Dermis microvascular lymphatic vessel endothelial cell (primary cell): ENCODE measurements at places on chromosomes 16 and 17.

DNA sequence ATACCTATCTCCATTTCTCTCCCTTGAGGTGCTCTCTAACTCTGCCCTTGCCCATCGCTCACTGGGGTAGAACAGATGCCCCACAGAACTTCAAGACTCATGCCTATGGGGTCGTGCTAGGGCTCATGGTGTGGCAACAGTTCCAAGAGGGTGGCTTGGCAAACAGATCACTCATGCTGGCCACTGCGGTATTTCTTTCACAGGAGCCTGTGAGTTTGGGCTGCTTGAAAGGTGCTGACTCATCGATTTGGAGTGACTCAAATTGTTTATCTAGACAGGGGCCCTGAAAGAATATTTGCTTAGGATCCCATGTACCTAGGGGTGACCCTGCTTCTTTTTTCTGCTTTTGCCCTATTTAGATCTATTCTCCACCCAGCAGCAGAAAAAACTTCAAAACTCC lies 69.9 kb downstream of the IRX5 start:
- DNase-seq: no peak

DNA sequence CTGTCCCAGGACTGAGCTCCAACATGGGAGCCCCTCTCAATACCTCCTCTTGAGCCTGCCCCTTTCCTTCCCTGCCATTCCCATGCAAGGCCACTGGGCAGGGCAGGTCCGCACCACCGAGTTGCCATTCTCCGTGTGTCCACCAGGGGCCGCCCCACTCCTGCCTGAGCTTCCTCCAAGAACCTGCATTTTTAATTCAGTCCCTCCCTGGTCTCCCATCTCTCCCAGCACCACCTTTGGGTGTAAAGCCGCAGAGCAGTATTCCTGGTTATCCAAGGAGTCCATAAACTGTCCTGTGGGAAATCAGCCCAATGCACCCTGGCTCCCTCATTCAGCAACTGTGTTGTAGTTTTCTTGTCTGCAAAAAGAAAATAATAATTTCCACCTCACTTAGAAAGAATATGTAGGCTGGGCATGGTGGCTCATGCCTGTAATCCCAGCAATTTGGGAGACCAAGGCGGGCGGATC lies 15.9 kb upstream of the ANKRD40CL start:
- peak; percentile 68 for DNase-seq

DNA sequence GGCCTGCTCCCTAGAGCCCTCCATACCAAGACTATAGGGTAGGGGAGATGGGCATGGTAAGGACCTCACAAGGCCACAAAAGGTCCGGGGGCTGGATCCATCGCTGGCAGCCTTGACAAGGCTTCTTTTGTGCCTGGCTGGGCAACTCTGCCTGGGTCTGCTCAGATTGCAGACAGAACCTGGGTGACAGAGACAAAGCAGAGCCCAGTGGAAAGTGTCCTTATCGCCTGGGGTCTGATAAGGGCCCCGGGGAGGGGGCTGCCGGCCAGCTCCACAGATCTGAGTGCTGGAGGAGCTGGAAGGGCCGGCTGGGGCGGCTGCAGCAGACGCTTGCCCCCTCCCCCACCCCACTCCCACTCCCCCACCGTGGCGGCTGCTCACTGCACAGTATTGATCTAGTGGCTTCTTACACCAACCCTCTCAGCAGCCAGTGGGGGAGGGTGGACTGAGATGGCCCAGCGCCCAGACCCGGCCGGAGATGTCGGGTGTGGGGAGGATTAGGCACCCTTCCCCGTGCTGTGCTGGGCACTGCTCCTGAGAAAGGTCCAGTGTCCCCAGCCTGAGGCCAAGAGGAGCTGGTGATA lies 7.2 kb downstream of the MMP15 start:
- no peak for DNase-seq

- no peak for DNase-seq
Measured at GRCh38 chr16:66639091-66639885, 34.8 kb downstream of the CMTM3 start.

DNA sequence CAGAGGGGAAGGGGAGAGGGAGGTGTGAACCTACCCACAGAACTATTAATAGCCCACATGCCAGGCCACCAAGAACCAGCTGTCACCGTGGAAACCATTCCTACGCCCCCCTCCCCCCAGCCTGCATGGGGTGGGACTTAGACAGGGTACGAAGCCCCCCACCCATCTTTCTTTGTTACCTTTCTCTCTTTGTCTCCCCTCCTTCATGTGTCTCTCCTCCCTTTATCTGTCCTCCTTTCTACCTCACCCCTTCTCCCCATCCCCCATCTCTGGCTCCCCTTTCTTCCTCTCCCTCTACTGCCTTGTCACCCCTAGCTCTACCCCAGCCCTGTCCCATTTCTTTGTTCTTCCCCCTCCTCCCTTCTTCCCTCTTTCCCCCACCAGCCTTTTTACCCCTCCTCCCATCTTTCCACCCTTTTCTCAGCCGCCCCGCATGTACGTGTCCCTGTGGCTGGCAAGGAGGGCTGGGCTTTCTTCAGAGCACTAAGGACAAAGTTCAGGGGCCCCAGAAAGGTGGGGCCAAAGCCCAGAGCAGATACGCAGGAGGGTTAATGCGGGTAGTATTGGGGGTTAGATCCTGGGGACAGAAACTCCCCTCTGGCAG lies 8.0 kb downstream of the THRA start:
- DNase-seq: no peak

DNA sequence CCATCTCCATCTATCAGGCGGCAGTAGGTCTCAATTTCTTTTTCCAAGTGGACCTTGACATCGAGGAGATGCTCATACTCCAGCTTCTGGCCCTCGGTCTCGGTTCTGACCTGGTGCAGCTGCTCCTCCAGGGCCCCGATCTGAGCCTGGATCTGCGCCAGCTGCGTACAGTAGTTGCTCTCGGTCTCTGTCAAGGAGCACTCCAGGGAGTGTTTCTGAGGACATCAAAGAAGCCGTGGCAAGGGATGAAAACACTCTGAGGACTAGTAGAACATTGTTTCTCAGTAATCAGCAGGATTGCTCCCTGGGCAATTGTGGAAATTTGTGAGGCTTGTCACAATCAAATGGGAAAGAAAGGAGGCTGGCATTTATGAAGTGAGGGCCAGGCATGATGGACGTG lies 5.9 kb downstream of the KRT28 start:
- no peak for DNase-seq

DNA sequence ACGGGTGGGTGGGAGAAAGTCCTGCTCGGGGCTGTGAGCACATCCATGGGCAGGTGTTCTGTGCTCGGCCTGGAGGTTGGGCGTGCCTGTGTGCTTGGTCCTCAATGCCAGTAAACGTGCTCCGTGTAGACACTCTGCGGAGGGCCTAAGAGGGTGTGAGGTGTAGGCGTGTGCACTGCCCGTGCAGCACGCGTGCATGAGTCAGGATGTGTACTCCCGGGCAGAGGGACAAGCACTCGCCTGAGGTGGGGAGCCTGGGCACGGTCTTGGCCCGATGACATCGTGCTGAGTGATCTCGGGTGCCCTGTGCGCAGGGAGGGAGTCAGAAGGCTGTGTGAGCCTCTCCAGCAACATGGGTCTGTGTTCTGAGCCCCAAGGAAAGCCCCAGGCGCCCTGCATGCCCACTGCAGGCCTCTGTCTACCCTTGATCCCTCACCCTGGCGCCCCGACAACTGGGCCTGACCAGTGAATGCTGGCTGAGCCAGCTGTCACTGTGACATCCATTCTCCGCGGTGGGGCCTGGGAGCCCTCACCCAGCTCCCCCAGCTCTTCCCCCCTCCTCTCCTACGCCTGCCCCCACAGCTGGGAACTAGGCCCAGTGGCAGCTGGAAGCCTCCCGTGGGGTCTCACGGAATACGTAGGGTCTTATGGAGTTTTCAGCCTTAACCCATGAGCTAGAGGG lies 23.5 kb upstream of the NXPH3 start:
- DNase-seq: no peak

DNA sequence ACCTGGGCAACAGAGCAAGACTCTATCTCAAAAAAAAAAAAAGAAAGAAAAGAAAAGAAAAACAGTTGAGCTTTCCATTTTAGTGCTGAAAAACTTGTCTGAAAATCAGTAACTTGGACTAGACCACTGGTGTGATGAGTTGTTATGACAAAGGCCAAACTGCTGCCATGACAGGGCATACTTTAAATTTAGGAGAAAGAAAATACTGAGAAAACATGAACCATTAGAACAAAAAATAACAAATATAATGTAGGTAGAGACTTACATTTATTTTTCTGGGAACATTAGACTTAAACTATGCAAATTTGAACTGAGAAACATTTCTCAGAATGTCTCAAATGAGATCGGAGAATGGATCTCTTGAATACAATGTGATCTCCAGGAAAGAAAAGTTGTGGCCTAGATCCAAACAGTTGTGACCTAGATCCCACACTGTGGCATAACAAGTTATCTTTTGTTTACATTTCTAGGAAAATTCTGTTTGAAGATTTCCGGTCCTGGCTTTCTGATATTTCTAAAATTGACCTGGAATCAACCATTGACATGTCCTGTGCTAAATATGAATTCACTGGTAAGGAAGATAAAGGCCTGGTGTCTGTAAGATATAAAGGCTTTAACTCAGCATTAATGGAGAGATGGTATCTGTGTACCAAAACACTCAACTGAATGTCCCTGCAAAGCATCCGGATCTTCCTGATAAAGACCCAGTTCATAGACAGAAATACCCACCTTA lies 10.9 kb downstream of the OGFOD1 start:
- no peak for DNase-seq

DNA sequence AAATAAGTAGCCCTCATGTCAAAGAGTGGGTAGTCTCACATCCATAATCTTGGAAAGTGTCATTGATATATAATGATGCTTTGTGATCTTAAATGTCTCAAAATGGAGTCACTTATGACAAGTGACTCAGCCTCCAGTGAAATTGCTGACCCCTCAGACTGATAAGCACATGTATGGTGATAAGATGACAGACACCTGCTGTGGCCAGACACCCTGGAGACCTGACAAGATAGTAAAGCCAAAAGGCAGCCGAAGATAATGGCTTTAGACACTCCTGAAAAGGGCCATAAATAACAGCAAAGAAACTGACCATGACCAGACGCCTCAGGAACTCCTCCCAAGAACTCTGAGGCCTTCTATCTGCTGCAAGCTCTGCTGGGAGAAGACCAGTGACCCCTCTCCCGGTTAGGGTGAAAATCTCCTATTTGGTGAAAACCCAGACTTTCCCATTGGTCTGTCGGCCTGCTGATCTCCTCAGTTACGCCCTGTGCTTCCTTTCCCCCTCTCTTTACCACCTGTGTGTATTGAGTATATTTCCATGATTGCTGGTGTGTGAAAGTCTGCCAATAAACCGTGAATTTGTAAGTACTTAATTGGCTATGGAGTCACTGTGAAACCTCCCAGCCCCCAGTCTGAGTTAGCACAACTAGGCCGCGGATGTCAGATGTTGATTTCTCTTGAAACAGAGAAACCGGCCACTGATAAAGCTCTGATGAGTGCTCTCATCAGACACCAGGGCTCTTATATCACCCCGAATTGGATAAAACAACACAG lies 226.7 kb upstream of the MYOCD start:
- DNase-seq: no peak

DNA sequence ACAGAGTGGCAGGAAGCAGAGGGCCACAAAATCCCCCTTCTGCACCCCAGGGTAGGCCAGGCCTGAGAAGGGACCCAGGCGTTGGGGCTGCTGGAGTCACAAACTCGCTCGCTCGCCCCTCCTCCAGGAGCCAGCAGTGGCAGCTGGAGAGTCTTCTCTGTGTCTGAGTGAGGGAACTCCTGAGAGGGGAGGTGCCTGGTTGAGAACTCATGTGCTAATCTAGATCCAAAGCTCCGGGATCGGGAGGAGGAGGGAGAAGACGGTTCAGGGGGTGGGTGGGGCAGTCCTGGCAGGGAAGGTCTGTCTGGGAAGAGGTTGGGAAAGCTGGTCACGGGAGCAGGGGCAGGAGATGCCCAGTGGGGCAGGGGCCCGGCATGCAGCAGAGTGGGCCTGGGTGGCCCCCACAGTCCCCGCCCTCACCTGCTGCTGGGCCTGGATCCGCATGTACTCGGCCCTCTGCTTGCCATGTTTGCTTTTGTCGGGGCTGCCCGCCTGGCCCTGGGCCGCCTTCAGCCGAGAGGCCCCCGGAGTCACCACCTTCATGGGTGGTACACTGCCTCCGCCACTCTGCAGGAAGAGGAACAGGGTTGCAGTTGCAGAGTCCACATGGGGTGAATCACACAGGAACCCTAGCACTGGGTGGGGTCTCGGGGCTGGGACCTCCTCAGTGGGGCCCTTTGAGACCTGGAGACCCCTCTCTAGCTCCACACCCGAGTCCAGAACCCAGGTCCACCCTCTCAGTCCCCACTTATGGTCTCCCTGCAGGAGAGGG lies 62.2 kb downstream of the SRCIN1 start:
- DNase-seq: no peak

DNA sequence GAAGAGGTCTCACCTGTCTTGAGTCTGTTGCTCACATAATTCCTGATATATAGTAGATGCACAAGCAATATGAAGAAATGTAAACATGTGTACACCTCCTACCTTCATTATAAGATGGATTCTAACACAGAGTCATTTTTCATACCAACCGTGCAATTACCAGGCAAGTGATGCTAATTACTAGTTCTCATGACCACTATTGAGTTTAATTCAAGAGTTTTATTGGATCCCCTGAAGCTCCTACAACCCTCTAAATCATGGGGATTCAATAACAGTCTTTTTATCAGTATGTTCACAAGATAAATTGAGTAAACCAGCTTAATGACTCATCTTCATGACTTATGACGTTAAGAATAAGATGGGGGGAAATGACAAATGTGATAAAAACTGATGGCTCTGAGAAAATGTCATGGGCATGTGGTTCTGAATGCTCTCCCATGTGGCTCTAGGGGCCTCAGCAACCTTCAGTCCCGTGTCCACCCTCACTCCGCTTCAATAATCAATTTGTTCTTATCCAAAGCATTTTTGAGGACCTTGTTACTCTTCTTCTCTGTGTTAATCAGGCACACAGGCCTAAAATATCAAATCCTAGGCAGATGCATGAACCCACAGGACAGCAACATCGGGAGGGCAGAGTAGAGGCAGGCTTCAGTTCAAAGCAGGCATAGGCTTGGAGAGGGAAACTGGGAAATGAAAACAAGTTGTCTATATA lies 42.8 kb downstream of the PRAC1 start:
- no peak for DNase-seq
